ENCODE measurements at places on chromosomes 12 and 14. TPM values are rescaled to one million over a fixed set of nuclear protein-coding genes. Genes with fewer than 3 reads are reported as not detected.
A peak's percentile ranks its signal among the peaks of the same experiment; 100 is the strongest.

RERG gene
- not detected for total RNA-seq

ZNF84 gene
- total RNA-seq, result 10.0 TPM

GRCh38 chr12:30323008-30323407 lies 372.7 kb downstream of the IPO8 start:
- no peak for DNase-seq

NFYB gene
- total RNA-seq, result 66.1 TPM

DNA sequence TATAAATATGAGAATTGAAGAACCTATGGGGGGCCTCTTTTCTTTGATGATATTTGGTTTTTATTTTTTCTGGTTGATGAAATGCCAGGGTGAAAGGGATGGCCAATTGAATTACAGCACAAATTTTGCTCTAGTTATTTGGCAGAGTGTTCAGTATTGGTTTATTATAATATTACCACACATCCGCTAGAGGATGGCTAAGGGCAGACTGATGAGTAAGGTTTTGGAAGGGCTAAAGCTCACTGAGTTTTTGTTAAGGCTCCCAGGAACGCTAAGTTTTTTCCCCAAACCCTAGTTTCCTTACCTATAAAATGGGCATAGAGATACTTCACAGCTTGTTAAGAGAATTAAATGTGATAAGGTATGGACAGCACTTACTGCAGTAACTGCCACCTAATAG lies 34.3 kb upstream of the LRRC10 start:
- DNase-seq, result no peak

RPGRIP1 gene
- not detected for total RNA-seq

DNA sequence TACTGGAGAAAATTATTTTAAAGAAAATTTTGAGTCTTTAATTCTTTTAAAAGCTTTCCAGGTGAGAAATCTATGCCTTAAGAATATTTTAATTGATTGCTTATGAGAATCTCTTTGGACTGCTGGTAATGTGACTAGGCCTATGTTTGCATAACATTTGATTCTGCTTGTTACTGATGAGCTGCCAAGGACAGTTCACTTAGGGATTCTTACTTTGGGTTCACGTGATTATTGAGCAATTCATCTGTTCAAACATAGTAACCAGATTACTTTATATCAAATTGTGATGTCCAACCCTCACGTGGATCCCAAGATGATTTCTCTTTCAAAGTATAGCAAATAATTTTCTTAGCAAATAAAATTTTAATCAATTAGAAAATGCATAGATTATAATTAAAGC lies 27.4 kb upstream of the ABCD2 start:
- DNase-seq, result no peak

DNA sequence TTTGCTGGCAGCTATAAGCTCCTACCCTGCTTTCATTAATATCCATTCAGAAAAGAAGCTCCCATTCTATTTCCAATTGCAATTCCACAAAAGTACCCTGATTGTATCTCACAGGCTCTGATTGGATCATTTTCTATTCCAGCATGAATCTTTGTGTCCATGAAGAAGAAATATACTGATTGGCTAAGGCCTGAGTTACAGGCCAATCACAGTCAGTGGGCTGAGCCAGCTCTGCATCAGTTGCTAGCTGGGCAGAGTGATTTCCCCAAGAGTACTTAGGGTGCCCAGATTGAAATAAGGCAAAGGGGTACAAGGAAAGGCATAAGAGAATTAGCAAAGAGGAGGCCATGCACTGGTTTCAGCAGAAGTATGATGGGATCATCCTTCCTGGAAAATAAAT lies 14.4 kb downstream of the ART4 start:
- DNase-seq, result no peak

GRCh38 chr12:117167769-117168168 lies 22.5 kb downstream of the FBXO21 start:
- no peak for DNase-seq

MEG3 gene
- total RNA-seq, result not detected

TMPRSS12 gene
- total RNA-seq, result not detected

DNA sequence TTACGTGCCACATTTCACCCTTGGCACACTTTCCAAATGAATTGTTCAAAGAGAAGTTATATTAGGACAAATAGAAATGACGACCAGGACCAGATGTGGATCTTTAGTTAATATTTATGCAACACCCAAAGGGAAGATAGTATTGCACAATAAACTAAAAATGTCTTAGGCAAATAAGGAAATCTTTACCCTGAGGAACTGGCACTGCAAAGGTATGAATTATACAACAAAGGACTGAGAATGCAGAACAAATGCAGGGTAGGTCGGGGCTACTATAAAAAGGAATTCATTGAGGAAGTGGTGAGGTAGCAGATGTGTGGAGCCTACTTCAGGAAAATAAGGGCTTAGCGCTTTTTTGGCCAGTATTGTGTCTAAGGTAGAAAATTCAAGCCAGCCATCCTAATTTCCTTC lies 3.9 kb upstream of the TMTC2 start:
- peak; percentile 71 for DNase-seq

GRCh38 chr12:68269779-68270178 lies 16.4 kb upstream of the IL22 start:
- no peak for DNase-seq

GRCh38 chr12:66713984-66714383 lies 35.1 kb upstream of the GRIP1 start:
- DNase-seq, result no peak

CLEC4C gene
- not detected for total RNA-seq

FGF6 gene
- total RNA-seq, result not detected
